Aortic smooth muscle cell (primary cell): ENCODE measurements at places on chromosomes 11 and 22. TPM values are rescaled to one million over a fixed set of nuclear protein-coding genes. Genes with fewer than 3 reads are reported as not detected.

The NEFH gene
- total RNA-seq, result 0.25 and 0.26 TPM in 2 replicates

The PTPRCAP gene
- 0.25 and 0.26 TPM in 2 replicates for total RNA-seq

The FOLH1 gene
- 0.13 and 0.62 TPM in 2 replicates for total RNA-seq

The FOLR2 gene
- total RNA-seq, result not detected in 2 replicates

The ASCL3 gene
- not detected in 2 replicates for total RNA-seq

The CCDC188 gene
- total RNA-seq, result 1.7 and 3.5 TPM in 2 replicates

The MB gene
- not detected in 2 replicates for total RNA-seq

The C22orf42 gene
- not detected in 2 replicates for total RNA-seq

The GATD1 gene
- 21.5 and 22.3 TPM in 2 replicates for total RNA-seq

The PNPLA5 gene
- total RNA-seq, result not detected in 2 replicates

The OR5T2 gene
- not detected in 2 replicates for total RNA-seq

The CYTH4 gene
- 0.06 and 0.40 TPM in 2 replicates for total RNA-seq

The OR8D1 gene
- not detected in 2 replicates for total RNA-seq

The NOX4 gene
- 0.56 and 0.79 TPM in 2 replicates for total RNA-seq

The FXYD6 gene
- 0.19 TPM in 1 of 2 replicates, not detected in the other for total RNA-seq
